ENCODE measurements at places on chromosomes 6 and 20.

GRCh38 chr6:165594584-165595333, 68.3 kb downstream of the PDE10A start:
- no peak for DNase-seq

GRCh38 chr20:37349517-37350491, 3.9 kb downstream of the SRC start:
- no peak for DNase-seq

- peak; percentile 39 for DNase-seq
Measured at GRCh38 chr6:1856381-1856780, 246.7 kb downstream of the FOXC1 start.

GRCh38 chr6:54493138-54493537, 184.9 kb downstream of the TINAG start:
- DNase-seq, result no peak

GRCh38 chr20:5495939-5496338, 179.2 kb upstream of the PROKR2 start:
- no peak for DNase-seq

DNA sequence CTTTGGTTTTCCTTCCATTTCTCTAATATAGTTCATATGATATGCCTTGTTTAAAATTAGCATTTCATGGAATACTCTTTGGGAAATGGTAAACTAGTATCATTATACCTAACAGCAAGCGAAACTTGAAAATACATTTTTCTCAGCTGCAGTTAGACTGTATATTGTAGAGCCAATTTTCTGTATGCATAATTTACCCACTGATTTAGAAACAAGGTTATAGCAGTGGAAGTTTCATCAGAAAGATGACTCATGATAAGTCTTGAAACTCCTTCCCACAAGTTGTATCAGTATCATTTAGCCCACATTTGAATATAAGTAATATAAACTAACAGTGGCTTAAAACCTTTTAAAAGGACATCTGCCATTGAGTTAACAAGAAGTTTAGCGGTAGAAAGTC, 164.8 kb upstream of the BMP5 start:
- DNase-seq, result no peak

GRCh38 chr6:88008831-88009231, 38.8 kb upstream of the SPACA1 start:
- no peak for DNase-seq

DNA sequence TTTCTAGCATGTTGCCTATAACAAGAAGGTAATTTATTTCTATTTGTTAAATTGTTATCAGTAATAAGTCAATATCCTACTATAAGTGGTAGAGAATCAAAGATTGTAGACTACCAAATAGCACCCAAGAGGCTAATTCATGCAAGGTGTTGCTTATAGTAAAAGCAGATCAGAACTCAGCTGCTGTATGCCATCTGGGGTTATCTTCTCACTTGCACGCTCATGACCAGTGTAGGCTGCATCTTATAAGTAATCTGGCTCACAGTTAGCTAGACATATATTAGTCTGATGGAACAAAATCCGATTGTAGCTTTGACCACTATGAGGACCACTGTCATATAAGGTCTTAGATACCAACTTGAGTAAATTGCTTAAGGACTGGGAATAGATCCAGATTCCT, 17.0 kb downstream of the TOP1 start:
- DNase-seq, result no peak

DNA sequence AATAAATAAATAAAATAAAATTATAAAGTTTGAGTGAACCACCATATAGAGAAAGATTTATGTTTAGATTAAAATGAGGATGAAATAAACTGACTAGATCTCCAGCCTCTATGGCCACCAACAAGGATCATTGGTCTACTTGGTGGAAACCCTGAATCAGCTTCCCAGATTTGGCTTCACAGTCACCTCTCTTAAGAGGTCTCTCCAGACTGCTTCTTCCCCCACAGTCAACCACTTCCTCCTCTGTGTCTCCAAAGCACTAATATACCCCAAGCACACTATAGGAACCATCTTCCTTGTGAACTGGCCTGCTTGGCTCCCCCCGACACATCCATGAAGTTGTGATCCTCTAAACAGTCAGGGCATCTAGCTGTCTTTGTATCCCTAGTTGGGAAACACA, 529.6 kb upstream of the RNF217 start:
- DNase-seq, result no peak

GRCh38 chr20:35661053-35661452, 3.6 kb downstream of the CPNE1 start:
- no peak for DNase-seq

GRCh38 chr6:132967871-132968270, 153.5 kb downstream of the RPS12 start:
- no peak for DNase-seq

Data from NCI-H1092 (cell line).